NCI-H524 (cell line): ENCODE measurements at places on chromosomes 12 and 14.

GRCh38 chr12:100402763-100403162 is 45.9 kb downstream of the SLC17A8 start:
- DNase-seq, result no peak

DNA sequence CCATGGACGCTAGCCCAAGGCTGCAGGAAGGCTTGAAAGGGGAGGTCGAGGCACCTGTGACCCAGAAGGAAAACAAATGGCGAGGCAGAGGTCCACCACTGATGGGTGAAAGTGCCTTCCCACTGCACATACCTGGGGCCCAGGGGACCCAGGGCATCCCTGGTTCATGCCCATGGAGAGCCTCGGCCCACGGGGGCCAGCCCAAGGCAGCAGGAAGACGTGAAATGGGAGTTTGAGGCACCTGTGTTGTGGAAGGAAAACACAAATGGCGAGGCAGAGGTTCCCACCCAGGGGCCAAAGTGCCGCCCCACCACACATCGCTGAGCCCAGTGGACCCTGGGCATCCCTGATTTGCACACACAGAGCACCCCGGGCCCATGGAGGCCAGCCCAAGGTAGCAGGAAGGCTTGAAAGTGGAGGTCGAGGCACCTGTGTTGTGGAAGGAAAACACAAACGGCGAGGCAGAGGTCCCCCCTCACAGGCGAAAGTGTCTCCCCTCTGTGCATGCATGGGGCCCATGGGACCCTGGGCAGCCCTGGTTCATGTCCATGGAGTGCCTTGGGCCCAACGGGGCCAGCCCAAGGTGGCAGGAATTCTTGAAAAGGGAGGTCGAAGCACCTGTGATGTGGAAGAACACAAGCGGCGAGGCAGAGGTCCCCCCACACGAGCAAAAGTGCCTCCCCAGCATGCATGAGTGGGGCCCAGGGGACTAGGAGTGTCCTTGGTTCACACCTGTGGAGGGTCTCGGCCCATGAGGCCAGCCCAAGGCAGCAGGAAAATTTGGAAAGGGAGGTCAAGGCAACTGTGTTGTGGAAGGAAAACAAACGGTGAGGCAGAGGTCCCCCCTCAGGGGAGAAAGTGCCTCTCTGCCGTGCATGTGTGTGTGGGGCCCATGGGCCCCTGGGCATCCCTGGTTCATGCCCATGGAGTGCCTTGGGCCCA is 383.3 kb downstream of the ALG10 start:
- DNase-seq, result no peak

- DNase-seq, result no peak
Measured at GRCh38 chr12:92424338-92424737, 278.5 kb upstream of the PLEKHG7 start.

GRCh38 chr14:36655963-36656686 is 5.5 kb upstream of the PAX9 start:
- DNase-seq, result peak; percentile 88

DNA sequence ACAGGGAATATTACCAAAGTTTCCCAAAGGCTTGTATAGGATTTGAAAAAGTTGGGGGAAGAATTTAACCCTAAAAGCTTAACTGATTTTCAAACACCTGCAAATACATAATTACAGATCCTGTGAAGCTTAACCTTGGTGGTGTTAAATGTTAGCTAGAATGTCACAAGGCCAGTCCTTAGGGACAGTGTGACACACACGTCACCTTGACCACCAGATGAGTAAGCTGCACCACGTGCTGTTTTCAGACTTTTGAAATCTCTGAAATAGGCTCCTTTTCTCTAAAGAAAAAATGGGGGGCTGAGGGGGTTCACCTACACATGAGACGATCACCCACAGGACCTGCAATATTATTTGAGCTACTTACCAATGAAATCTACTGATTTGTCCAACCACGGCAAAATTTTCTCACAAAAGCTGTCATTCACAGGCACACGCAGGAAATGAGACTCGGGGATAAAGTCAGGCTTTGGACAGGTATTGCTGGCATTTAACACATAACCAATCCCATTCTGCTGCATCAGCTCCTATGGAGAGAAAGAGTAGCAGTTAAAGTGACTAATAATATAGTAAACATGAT is 75.9 kb downstream of the DUSP16 start:
- no peak for DNase-seq

- no peak for DNase-seq
Measured at GRCh38 chr12:15526033-15526432, 203.7 kb downstream of the PTPRO start.

DNA sequence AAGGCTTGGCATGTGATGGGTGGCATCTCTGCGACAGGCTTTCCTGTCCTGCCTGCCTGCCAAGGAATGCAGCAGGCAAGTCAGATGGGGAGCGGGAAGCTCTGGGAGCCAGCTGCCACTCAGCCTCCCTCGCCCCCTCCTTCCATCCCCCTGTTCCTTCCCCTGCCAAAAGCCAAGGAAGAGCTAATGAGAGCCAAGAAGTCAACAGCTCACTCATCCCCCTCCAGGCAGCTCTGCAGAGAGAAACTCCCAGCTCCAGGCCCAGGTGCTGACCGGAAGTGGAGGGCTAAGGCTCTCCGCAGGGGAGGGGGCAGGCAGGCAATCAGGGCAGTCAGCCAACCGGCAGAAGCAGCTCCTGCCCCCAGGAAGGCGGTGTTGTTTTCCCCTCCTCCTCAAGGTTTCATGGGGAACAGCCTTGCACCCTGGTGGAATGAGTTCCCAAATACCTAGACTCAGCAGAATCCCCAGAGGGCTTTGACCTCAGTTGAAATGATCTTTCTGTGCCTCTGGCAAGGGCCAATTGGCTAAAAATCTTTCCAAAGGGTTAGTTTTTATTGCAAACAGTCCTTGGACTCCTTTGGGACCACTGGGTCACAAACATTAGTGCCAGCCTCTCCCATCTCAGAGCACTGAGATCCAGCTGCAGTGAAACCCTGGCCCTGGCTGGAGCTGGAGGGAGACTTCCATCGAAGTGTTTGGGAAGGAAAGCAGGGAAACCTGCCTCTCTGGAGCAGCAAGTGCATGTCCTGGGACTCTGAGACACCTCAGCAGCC is 349.1 kb downstream of the DPF3 start:
- DNase-seq, result peak; percentile 59

DNA sequence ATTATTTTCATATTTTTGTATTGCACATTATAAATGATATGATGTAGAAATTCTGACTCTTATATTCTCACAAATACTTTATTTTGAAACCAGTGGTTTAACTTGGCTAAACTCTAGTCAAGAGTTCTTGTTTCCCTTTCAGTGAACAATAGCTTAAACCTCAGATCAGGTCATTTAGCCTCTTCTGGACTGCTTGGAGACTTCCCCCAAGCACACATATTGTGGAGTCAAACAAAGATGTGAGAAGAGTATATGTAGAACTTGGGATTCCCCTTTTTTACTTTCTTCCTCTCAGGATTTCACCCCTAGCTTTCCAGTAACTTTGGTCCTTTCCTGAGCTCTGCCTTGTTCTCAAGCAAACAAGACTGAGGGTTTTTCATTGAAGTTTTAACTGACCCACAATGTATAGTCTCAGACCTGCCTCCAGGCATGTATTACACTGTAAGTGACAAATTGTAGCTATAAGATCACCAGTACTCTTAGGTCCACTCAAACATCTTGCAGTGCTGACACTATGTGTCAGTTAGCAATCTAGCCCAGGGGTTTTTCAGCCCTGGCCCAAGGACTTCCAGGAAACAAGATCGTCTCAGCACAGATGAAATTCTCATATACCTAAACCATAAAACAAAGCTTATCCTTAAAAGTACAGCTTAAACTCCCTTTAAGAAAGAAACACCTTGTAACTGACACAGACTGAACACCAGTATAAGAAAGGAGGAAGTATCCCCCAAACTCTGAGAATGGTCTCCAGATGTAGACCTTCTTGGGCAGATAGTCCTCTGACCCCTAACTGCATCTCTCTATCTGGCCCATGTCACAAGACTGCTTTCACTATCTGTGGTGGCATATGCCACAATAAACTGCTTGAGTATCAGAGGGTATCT is 98.6 kb downstream of the SLC6A15 start:
- DNase-seq, result no peak

DNA sequence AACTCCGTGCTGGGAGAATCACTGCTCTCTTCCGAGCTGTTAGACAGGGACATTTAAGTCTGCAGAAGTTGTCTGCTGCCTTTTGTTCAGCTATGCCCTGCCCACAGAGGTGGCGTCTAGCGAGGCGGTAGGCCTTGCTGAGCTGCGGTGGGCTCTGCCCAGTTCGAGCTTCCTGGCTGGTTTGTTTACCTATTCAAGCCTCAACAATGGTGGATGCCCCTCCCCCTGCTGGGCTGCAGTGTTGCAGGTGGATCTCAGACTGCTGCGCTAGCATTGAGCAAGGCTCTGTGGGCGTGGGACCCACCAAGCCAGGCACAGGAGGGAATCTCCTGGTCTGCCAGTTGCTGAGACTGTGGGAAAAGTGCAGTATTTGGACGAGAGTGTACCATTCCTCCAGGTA is 43.7 kb downstream of the GPR137C start:
- no peak for DNase-seq

- DNase-seq, result no peak
Measured at GRCh38 chr12:106101803-106102202, 37.0 kb downstream of the NUAK1 start.

DNA sequence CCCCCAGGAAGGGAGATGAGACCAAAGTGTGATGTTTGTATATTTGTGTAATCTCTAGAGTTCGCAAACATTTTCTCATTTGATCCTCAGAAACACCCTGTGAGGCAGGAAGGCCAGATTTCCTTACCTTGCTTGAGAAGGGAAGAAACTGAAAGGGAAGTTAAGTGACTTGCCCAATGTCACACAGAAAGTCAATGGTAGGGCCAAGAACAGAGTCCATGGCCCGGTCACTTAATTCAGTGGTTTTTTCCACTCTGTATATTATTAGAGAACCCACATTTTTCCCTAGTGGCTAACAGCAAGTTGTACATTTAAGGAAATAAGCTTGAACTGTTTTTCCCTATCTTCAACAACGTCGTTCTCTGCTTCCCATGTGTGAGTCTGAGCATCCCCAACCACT is 25.6 kb upstream of the CHPT1 start:
- DNase-seq, result no peak

GRCh38 chr12:109831929-109832328 is 1.3 kb downstream of the TRPV4 start:
- DNase-seq, result no peak

DNA sequence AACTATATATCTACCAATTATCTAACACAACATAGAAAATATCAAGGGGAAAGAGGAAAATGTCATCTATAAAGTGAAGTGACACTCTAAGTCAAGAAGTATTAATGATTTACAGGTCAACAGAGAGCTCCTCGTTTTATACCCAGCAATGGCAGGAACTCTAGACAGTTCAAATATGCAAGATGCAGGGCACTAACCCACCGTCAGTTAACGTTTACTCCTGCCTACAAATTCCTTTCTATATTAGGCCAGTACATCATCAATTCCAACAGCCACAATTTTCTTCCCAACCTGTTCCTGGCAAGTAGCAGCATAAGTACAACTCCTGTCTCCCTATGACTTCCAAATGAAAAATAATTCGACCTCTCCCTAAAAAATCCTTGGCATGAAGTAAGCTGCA is 9.0 kb upstream of the KANSL2 start:
- DNase-seq, result no peak

DNA sequence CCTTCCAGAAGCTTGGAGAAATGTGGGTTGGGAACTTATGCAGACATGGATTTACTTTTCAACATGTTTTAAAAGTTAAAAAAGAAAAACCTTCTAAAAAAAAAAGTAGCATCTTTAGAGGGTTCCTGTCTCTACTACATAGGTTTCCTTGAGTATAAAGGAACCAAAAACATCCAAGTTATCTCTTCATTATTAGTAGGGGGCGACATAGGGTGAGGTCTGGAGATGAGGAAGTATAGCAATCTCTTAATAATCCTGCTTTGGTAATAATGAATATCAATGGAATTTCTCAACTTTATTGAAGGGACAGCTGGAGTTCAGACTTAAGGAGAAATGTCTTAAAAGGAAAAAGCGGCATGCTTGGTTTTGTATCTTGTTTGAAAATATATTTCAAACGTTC is 6.5 kb upstream of the PLXNC1 start:
- no peak for DNase-seq

DNA sequence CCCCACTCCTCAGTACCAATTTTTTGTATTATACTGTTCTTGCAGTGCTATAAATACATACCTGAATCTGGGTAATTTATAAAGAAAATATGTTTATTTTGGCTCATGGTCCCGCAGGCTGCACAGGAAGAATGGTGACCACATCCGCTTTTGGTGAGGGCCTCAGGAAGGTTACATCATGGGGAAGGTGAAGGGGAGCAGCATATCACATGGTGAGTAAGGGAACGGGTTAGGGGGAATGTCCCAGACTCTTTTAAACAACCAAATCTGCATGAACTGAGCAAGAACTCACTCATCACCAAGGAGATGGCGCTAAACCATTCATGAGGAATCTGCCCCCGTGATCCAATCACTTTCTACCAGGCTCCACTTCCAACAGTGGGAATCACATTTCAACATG is 40.0 kb downstream of the OSBPL8 start:
- DNase-seq, result no peak

- no peak for DNase-seq
Measured at GRCh38 chr12:12960639-12961209, 8.8 kb upstream of the GPRC5D start.

GRCh38 chr12:23906329-23906728 is 43.1 kb downstream of the SOX5 start:
- peak; percentile 52 for DNase-seq

- DNase-seq, result no peak
Measured at GRCh38 chr12:71581206-71581605, 82.4 kb downstream of the ZFC3H1 start.

DNA sequence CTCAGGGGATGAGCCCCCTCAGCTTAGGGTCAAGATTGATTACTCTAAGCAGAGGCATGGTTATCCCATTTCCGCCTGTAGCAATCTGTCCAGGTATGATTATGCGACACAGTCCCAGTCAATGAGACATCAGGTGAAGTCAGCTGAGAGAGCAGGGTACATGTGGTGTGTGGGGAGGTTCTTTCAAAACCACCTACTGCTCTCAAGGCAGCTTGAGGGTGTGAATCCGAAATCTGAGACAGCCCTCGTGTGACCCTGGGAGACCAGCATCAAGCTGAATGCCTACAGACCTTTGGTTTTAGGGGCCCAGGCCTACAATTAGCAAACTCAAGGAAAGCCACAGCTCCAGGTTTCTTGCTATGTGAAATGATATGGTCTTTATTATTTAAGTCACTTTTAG is 275.7 kb downstream of the ITPR2 start:
- DNase-seq, result no peak

DNA sequence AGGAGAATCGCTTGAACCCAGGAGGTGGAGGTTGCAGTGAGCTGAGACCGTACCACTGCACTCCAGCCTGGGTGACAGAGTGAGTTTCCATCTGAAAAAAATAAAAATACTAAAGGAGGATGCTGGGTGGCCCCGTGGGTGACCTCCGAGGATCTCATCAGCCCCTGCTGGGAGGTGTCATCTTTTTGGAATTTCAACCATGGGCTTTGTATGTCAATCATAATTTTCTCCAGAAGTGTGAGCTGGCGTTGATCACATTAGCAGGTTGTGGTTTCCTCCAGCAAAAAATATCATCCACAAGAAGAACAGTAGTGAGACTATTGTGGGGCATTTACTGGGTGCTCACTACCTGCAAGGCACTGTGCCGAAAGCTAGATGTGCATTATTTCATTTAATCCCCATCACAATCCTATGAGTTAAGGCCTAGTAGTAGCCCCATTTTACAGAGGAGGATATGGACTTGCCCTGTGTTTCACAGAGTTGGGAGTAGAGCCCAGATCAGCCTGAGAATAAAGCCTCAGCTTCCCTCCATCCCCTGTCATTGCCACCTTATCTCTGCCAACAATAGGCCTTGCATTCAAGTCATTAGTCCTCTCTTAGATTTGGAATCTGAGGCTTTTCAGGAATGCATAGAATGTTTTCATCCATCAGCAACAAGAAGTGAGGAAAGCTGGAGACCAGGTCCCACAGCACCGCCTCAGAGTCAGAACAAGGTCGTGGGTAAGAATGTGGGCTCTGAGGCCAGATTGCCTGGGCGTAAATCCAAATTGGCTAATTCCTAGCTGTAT is 39.8 kb downstream of the SVOP start:
- DNase-seq, result no peak
